Stimulated activated CD8-positive, alpha-beta memory T cell treated with anti-CD3 and anti-CD28 coated beads, Interleukin-15, amount 100 ng/mL, for 24 hours (primary cell): ENCODE measurements at places on chromosomes 5 and 9.

DNA sequence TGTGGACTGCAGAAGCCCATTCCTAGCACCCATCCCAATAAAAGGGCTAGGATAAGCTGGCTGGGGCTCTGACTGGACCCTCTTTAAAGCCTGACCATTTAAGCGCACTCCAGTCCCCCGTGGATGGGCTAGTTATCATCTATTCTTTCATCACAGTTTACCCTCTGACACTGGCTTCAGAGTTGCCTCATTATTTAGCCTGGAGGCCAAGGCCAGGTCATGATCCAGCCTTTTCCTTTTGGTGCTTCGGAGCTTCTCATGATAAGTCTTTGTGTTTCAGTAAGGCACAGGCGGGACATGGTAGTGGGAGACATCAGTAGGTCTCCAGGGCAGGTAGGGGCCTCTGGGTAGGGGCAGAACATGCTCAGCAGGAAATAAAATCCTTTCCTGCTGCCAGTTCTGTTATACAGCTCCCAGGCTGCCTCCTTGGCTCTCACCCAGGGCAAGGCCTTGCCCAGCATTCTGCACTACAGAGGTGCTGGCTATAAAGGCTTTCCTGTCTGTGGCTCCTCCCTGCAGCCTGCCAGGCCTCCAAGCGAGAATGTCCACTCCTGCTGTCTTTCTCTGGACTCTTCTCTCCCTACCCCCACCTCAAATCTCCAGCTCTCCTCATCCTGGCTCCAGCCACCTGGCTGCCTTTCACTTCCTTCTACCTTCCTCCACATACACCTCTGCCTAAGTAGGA, 128.8 kb downstream of the FSTL4 start:
- no peak for DNase-seq

DNA sequence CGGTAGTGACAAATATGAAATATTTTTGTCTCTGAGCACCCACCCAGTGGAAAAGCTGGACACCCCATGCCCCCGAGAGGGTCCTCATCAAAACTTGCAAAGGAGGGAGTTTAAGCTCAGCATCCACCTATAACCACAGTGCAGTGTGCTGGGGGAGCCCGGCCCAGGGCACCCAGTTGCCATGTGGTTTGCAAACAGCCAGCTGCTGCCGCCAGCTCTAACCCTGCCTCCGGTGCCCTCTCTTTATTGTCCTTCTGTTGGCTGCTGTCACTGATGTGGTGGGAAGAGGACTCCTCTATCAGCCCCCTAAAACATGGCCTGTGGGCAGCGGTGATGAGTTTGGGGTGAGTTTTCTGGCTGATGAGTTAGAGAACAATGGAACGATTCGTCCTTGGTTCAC, 160.9 kb upstream of the MVB12B start:
- no peak for DNase-seq

GRCh38 chr9:109846776-109847175, 66.8 kb downstream of the PALM2AKAP2 start:
- DNase-seq, result no peak

DNA sequence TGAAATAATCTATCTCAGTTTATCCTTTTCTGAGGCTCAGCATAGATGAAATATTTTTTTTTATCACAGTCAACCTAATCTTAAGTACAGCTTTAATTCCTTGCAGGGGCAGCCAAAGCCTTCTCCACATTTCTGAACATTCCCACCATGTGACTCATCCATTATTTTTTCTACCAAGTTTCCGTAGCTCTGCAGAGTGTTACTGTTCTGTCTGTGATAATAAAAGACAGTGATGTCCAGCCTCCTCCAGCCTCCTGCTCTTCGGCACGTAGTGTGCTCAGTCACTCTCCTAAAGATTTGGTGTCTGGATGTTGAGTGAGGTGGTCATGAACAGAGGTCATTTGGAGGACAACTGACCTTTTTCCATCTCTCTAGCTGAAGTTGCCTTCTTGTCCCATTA, 338.1 kb upstream of the ADAMTS16 start:
- DNase-seq, result no peak

GRCh38 chr5:28896949-28897348, 1858.6 kb upstream of the CDH9 start:
- no peak for DNase-seq

- no peak for DNase-seq
Measured at GRCh38 chr5:139651043-139651834, 3.1 kb downstream of the CXXC5 start.

DNA sequence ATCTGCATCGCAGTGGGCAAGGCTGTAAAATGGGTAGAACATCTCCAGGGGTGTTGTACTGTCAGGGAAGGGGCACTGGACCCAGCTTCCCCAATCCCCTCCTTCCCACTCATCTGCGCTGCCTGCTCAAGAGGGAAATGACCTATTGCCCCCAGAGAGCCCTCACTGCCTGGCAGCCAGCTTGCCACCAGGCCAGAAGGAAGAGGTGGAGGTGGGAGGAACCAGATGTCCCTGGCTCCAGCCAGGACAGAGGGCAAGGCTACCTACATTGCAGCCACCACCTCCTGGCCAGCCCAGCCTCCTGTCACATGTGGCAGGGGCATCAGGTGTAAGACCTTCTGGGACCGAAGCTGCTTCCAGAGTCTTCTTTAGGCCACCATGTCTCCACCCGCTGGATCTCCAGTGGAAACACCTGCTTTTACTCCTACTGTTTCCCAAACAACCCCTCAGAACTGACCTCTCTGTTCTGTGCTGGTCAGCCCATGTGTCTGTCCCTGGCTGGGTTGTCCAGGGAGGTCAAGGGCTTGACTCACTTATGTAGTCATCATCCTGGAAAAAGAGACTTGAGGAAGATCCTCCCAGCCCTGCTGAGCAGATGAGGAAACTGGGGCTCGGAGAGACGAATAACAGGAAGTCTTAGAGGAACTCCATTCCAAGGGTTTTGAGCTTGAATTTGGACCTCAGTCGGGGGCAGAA, 42.3 kb downstream of the JADE2 start:
- DNase-seq, result no peak

DNA sequence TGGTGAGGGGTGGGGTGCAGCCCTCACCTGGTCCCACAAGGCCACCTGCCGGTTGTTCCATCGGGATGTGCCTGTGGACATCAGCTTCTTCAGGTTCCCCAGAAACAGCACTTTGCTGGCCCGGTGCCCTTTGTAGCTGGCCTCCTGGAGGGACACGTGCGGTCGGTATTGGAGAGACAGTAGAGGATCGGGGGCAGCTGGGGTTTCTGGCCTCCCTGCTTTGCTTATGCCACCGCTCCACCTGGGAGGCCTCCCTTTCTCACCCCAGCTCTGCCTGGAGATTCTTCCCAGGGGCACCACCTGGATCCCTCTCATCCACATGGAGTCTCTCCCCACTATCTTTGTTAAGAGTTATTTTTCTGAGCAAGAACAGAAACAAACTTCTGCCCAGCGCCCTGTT, 13.1 kb upstream of the TRIM14 start:
- no peak for DNase-seq

- DNase-seq, result no peak
Measured at GRCh38 chr5:132023258-132024116, 12.0 kb upstream of the ACSL6 start.

DNA sequence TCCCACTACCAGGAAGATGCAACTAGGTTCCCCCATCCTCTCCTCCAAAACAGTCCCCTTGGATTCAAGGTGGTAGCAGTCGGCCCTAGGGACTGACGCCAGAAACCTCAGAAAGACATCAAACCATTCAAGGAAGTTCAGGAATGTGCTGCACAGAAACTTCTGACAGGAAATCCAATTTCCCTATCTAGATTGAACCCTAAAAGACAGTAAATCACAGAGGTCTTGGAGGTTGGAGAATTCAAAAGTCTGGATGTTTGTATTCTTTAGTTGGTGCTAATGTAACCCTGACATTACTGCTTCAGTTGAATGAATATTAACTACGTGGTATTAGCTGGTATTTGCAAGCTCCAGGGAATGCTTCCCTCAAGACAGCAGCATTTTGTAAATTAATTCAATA, 125.3 kb downstream of the SYK start:
- no peak for DNase-seq

- no peak for DNase-seq
Measured at GRCh38 chr5:136035837-136036236, 7.0 kb downstream of the TGFBI start.

DNA sequence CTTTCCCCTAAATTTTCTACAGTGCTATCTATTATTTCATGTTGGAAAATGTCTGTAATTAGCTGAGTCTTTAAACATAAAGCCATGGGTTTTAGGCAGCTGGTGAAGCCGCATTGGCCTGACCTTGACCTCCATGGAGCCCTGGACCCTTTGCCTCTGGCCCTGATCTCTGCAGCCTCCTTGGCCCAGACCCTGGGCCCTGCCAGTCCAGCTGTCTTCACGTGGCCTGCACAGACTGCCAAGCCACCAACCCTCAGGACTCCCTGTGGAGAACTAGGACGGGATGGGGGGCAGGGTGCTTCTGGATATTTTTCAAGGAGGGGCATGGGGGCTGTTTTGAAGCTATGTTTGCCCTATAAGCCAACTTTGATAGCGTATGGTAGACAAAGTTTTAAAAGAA, 29.8 kb upstream of the PPARGC1B start:
- no peak for DNase-seq

DNA sequence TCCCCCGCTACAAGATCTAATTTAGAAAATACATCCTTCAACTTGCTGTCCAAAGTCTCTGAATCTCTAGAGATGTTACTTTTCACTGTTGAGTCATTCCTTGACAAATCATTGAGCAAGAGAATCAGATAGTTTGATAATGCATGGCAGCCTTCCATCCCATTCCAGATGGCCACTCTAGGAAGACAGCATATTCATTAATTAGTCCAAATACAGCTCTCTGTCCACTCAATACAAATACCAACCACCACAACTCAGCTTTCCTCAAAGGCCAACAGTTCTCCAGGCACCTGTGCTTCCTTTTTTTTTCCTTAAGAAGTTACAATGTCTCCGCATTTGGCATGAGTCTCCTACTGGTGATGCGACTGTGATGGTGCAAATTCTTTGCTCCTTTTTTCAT, 72.3 kb downstream of the DROSHA start:
- no peak for DNase-seq

DNA sequence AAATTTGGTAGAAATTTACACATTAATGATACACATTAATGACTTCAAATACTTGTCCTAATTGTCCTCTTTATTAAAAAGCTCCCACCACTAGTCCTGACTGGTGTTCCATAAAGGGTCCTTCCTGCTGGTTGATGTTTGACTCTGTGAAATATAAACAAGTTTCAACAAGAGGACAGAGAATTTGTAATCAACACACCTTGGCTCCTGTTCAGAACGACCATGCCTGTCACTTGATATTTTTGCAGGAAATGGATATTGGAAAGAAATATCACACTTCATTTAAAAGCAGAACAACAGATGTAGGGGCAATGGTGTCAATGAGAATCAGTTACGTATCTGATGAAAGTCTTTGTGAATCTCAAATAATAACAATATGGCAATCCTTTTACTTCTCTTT, 211.7 kb downstream of the ENC1 start:
- no peak for DNase-seq

GRCh38 chr9:13430368-13431221, 151.1 kb upstream of the MPDZ start:
- no peak for DNase-seq

DNA sequence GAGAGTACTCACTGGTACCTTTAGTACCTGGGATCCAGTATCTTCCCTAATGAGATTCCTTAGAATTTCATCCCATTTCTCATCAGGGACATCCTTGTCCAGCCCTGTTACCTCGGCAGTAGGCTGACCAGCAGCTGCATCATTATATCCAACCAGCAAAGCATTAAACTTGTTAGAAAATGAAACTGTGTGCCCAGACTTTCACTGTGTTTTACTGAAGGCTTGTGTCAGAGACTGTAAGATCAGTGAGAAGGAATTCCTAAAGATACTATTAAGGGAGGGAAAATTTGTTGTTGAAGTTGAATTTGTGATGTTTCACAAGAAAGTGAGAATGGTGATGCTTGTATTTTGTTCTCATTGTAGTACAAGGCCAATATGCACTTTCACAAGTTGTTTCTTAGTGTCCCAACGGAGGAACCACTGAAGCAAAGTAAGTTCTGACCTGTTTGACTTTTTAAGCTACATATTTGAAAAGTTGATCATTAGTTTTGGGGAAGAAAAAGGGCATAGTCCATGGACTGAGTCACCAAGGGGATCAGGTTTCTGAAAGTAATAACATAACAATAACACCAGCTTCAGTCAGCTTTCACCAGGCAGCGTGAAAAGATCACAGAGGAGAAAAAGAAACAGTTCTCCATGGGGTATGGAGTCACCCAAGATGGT, 48.8 kb downstream of the GRAMD2B start:
- no peak for DNase-seq

GRCh38 chr5:145056800-145057199, 778.3 kb downstream of the PRELID2 start:
- DNase-seq, result no peak

- DNase-seq, result no peak
Measured at GRCh38 chr5:93100976-93101375, 480.0 kb downstream of the NR2F1-AS1 start.

GRCh38 chr5:169151051-169151805, 149.7 kb downstream of the SLIT3 start:
- DNase-seq, result no peak
